ENCODE measurements at places on chromosomes 11 and 22.

GRCh38 chr11:105456950-105457349, 152.9 kb upstream of the GRIA4 start:
- no peak for DNase-seq

DNA sequence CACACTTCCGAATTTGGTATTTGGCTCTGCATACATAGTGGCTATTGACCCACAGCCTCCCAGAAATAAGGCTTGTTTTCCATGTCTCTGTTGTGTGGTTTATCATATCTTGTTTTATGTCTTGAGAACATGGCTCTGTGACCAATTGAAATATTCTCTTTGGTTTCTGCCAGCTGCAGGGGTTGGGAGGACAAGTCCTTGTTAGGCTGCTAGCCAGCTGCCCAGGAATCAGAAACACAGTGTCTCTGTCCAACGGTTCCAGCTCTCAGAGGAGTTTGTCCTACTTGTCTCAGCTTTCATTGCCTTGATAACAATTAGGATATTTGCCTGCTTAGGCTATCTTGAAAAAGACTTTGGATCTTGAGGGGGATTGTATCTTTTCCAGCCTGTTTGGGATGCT, 6.0 kb upstream of the SLC7A4 start:
- no peak for DNase-seq

DNA sequence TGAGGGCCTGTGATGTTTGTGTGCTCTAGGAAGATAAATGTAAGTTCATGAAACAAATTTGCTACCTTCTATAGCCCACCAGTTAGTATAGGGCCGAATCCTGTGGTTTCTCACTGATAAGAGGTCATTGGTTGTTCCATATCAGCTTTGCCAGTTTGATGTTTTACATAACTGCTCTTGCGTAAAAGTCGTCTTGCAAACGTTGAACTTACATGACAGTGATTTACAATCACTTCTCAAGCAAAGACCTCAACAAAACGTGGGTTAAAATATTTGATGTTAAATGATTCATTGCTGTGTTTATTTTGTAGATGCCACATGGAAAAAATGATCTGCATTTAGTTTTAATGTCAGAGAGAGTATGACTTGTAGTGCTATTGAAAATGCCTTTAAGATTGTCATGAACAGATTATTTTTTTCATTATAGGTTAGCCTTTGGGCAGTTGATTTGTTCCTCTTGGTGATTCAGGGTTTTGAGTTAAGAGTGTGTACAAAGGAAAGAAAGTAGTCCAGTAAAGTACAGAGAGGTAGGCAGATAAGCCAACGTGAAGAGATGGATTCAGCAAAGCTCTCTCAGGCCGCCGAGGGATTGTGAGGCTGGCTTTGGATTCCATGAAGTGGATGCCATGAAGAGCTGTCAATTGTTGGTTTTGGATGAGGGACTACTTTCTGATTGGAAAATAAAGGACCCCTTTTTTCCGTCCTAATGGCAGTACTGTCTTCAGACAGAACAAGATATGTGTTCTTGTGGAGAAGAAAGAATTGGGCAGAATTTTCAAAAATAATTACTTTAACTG, 2.6 kb downstream of the EWSR1 start:
- peak; percentile 33 for DNase-seq

DNA sequence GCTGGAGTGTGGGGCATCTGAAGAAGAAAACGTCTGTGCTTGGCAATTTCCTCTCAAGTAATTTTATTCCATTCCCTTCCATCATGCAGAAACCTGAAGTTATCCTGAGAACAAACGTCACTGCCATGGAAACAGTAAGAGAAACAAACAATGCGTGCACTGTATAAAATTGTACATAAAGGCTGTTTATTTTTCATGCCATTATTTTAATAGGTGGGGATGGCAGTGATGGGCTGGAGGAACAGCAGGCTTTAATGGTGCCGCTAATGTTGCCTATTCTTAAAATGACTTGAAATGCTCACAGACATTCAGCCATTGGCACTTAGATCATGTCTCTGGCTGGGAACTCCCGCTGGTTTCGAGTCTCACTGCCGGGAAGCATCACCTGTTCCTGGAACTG, 7.5 kb upstream of the SEZ6L start:
- no peak for DNase-seq

- DNase-seq: no peak
Observed at GRCh38 chr11:103050351-103050750, 41.6 kb downstream of the DCUN1D5 start.

DNA sequence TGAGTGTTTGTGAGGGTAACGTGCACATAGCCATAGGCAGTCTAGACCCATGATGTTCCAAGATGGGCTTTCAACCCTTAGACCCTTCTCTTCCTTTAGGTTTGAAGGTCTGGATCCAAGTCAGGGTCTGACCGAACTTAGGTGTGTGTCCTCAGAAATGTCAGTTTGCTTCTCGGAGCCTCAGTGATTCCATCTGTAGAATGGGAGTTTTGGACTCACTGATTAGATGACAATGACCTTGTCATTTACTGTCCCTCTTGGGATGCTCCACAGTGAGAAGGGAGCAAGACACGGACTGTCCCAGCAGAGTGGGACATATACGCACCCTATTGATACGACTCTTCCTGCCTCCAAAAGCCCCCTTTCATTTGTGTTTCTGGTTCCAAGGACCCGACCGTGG, 37.7 kb downstream of the ANO1 start:
- no peak for DNase-seq

- DNase-seq: no peak
Observed at GRCh38 chr11:35272391-35272902, 133.5 kb downstream of the CD44 start.

DNA sequence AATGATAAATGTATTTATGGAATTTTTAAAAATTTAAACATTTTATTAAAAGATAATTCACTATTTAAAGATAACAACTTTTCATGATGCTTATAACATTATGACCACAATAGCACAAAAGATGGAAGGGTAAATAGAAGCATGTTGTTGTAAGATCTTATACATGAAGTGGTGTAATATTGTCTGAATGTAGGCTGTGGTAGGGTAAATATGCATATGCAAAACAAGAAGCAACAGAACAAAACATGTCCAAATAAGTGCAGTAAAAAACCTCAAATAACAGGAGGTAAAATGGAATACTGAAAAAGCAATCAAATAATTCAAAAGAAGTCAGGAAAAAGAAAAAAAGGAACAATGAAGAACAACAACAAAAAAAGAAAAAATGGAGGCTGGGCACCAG, 56.0 kb downstream of the ADM start:
- no peak for DNase-seq

GRCh38 chr11:8234425-8234821, 29.3 kb downstream of the LMO1 start:
- no peak for DNase-seq

GRCh38 chr11:19766206-19766605, 53.6 kb downstream of the NAV2 start:
- DNase-seq: peak; percentile 25

DNA sequence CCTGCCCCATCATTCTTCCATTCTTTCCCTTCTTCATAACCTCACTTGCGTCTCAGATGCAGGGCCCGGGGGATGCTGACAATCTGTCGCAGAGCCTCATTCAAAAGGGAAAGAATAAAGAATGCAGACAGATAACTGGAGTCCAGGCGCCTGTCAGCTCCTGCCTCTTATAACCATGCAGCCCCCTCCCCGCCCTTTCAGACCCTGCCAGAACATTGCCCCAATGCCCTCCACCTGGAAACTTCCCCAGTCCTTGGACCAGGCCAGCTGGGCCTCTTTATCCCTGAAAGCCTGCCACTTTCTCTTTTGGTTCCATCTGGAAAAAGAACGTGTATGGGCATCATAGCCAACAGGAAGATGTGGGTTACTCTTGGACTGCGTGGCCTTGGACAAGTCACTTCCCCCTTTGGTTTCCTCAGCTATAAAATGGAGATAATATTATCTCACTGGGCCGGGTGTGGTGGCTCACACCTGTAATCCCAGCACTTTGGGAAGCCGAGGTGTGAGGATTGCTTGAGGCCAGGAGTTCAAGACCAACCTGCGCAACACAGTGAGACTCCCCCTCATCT, 2.1 kb upstream of the TCF20 start:
- no peak for DNase-seq

- no peak for DNase-seq
Observed at GRCh38 chr22:31329453-31330215, 16.5 kb downstream of the PATZ1 start.

GRCh38 chr11:67256477-67257135, 9.7 kb upstream of the GRK2 start:
- DNase-seq: no peak

GRCh38 chr11:118608360-118609227, 1.2 kb downstream of the PHLDB1 start:
- peak; percentile 83 for DNase-seq
